Activated CD4-positive, alpha-beta T cell treated with anti-CD3 and anti-CD28 coated beads for 48 hours (primary cell): ENCODE measurements at places on chromosomes 16 and 17.

GRCh38 chr16:86455116-86455515, 55.2 kb upstream of the FOXF1 start:
- no peak for DNase-seq

DNA sequence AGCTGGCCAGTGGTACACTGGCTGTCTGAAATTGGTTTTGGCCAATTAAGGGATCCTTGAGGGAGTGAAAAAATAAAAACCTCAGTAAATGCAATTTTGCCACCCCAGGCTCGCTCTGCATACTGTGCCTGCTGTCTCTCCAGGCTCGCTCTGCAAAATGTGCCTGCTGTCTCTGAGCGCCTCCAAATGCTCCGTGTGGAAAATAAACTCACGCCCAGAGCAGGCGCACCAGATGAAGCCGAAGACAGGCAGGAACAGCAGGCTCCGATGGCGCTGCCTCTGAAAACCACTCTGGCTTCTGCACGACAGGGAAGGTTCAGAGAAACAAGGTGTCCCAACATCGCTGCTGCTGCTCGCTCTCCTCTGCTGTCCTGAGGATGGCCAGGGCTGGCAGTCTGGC, 29.1 kb downstream of the SNN start:
- DNase-seq: no peak

DNA sequence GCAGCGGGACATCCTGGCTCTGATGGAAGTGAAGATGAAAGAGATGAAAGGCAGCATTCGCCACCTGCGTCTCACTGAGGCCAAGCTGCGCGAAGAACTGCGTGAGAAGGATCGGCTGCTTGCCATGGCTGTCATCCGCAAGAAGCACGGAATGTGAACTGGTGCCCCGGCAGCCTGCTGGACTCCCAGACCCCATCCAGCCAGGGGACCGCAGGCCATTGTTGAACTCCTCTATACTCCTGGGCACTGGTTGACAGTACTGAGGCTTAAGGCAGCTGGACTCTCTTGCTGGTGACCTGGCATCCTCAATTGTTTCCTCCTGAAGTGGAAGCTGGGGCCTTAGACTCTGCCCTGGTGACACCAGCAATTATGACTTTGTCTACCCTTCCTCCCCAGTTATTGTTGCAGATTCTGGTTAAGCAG, 1.2 kb downstream of the THAP11 start:
- no peak for DNase-seq

DNA sequence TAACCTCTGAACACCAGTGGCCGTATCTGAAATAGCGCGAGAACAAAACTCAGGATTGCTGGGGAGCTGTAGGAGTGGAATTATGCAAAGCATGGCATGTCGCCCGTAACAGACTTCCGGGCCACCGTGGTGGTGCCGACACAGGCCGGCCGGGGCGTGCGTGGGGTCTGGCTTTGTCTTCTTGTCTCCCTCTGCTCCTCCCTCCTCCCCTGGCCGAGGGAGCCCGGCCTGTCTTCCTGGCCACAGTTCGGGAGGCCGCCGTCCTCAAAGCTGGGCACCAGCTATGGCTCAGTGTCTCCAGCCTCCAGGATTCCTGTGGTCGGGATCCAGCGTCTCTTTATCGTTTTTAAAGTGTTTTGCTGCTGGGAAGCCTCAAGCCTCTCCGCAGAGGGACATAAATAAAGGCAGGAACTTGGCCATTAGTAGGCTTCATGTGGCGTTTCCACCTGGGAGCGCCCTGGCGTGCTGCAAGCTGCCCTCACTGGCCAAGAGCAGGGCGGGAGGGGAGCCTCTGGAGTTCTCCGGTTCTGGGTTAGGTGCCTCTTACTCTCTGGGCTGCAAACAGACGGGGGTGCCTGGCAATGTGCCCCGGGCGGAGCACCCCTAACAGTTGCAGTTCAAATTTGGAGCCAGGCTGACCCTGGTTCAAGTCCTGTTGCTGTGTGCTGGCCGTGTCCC, 22.0 kb upstream of the NPTX1 start:
- no peak for DNase-seq

GRCh38 chr17:72510351-72511016, 389.7 kb downstream of the SOX9 start:
- DNase-seq: no peak
